ENCODE measurements at places on chromosomes 4 and X. TPM values are rescaled to one million over a fixed set of nuclear protein-coding genes. Genes with fewer than 3 reads are reported as not detected.

AMBN gene
- total RNA-seq: not detected

NOX1 gene
- not detected for total RNA-seq

EXOC1L gene
- not detected for total RNA-seq

SYTL4 gene
- 8.3 TPM for total RNA-seq

GRCh38 chrX:129791961-129792570 is 12.3 kb downstream of the SASH3 start:
- no peak for DNase-seq
- H3K4me1 ChIP-seq: no peaks in the 10 kb centered on the region
- H3K27me3 ChIP-seq: no peaks in the 10 kb centered on the region
- H3K36me3 ChIP-seq: no peaks in the 10 kb centered on the region
- no peak overlapping the region for H3K27ac ChIP-seq
- H3K4me3 ChIP-seq: no peak overlapping the region

GRCh38 chr4:8391972-8392371 is 48.6 kb downstream of the ACOX3 start:
- no peaks in the 10 kb centered on the region for H3K36me3 ChIP-seq
- peaks cover 33% of the 10 kb centered on the region for H3K4me1 ChIP-seq
- H3K4me3 ChIP-seq: no peak overlapping the region
- H3K27me3 ChIP-seq: no peaks in the 10 kb centered on the region
- H3K27ac ChIP-seq: no peak overlapping the region

DNA sequence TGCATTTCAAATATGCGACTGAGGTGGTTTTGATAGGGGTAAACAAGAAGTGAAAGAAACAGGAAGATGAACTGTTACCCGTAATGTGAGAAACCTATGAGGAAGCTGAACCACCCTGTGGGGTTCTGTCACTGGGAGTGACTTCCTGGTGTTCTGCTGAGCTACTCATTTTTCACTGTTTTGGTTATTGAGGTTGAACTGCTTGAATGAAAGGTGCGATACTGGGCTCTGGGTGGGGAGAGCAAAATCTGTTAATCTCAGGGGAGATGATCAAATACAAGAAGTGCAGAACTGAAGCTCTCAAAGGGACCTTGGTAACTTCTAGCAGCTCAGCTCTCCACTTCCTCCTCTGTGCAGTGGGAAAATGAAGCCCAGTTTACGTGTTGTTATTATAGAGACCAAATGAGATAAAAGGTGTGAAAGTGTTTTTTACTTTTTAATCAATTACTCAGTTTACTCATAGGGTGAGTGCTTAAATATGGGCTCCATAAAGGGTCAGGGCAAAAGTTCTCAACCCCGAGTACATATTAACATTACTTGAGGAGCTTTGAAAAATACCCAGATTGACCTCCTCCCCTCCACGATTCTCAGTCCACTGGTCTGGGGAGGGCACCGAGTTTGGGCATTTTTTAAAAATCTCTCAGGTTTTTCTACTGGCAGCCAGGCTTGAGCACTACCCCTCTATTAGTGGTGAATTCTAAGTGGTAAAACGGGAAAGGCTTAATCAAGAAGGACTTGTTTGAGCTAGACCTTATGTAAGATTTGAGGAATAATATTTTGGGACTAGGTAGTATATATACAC is 66.7 kb downstream of the COQ2 start:
- no peaks in the 10 kb centered on the region for H3K27me3 ChIP-seq
- no peaks in the 10 kb centered on the region for H3K36me3 ChIP-seq
- no peak overlapping the region for H3K27ac ChIP-seq
- H3K4me1 ChIP-seq: peaks cover 6% of the 10 kb centered on the region
- no peak overlapping the region for H3K4me3 ChIP-seq
- DNase-seq: peak; percentile 28

GRCh38 chr4:107131295-107131694 is 95.2 kb upstream of the DKK2 start:
- no peak for DNase-seq
- H3K27ac ChIP-seq: no peak overlapping the region
- no peaks in the 10 kb centered on the region for H3K36me3 ChIP-seq
- H3K27me3 ChIP-seq: no peaks in the 10 kb centered on the region

GRCh38 chrX:129665916-129666644 is 11.3 kb upstream of the APLN start:
- no peaks in the 10 kb centered on the region for H3K4me1 ChIP-seq
- no peak overlapping the region for H3K4me3 ChIP-seq
- H3K27me3 ChIP-seq: no peaks in the 10 kb centered on the region
- H3K27ac ChIP-seq: peak overlapping the region; percentile 57
- H3K36me3 ChIP-seq: no peaks in the 10 kb centered on the region

DNA sequence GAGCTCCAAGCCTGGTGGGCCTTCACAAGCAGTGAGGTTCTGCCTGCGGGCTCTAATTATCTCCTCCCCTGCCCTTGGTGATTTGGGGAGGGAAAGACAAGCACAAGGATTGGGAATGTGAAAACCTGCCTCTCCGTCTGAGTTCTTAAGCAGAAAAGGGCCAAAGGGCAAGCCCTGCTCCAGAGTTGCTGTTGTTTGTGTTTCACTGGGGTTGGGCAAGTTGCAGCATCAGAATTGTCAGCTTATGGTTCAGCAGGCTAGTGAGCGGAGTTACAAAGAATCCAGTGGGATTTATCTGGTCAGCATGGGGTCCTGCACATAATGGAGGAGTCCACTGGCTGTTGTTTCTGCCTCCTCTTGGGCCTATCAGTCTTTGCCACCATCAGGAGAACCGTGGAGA is 60.5 kb downstream of the NHS start:
- no peak overlapping the region for H3K27ac ChIP-seq
- no peaks in the 10 kb centered on the region for H3K36me3 ChIP-seq
- no peak for DNase-seq
- H3K27me3 ChIP-seq: peaks cover 4% of the 10 kb centered on the region

GRCh38 chr4:174358829-174359228 is 75.1 kb downstream of the CEP44 start:
- H3K4me3 ChIP-seq: no peak overlapping the region
- no peak overlapping the region for H3K27ac ChIP-seq
- H3K36me3 ChIP-seq: no peaks in the 10 kb centered on the region

GRCh38 chr4:71441186-71442169 is 102.7 kb downstream of the SLC4A4 start:
- no peak for DNase-seq
- H3K36me3 ChIP-seq: no peaks in the 10 kb centered on the region
- H3K27ac ChIP-seq: no peak overlapping the region
- no peak overlapping the region for H3K4me3 ChIP-seq
- H3K4me1 ChIP-seq: no peaks in the 10 kb centered on the region
- H3K27me3 ChIP-seq: no peaks in the 10 kb centered on the region

GRCh38 chr4:181956512-181956911 is 286.7 kb upstream of the TENM3 start:
- peaks cover 38% of the 10 kb centered on the region for H3K4me1 ChIP-seq
- no peak overlapping the region for H3K27ac ChIP-seq
- H3K27me3 ChIP-seq: no peaks in the 10 kb centered on the region
- H3K36me3 ChIP-seq: no peaks in the 10 kb centered on the region

- H3K27ac ChIP-seq: no peak overlapping the region
- no peaks in the 10 kb centered on the region for H3K36me3 ChIP-seq
- no peak for DNase-seq
- H3K4me1 ChIP-seq: no peaks in the 10 kb centered on the region
- H3K27me3 ChIP-seq: no peaks in the 10 kb centered on the region
- H3K4me3 ChIP-seq: no peak overlapping the region
Measured at GRCh38 chr4:93346840-93347239, 481.7 kb upstream of the ATOH1 start.

GRCh38 chr4:138599965-138600364 is 357.8 kb upstream of the SLC7A11 start:
- H3K36me3 ChIP-seq: no peaks in the 10 kb centered on the region
- no peak overlapping the region for H3K27ac ChIP-seq
- DNase-seq: no peak
- no peak overlapping the region for H3K4me3 ChIP-seq
- no peaks in the 10 kb centered on the region for H3K27me3 ChIP-seq
- H3K4me1 ChIP-seq: no peaks in the 10 kb centered on the region

DNA sequence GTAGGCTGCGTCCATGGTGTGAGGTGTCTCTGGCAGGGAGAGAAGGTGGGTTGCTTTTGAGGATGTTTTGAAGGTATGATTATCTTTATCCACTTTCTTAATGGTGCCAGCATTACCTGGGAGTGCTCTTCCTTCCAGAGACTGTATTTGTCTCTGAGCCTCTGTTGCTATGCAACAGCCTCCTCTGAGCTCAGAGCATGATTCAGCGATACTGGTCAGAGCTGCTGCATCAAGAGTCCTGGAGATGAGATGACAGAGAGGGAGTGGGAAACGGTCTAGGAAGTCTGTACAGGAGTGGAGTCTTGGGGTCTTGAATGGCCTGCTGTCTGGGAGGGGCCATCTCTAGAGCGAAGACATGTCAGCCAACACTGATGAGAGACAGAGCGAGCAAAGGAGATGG is 104.4 kb upstream of the RAB40AL start:
- peaks cover 9% of the 10 kb centered on the region for H3K27me3 ChIP-seq
- H3K27ac ChIP-seq: no peak overlapping the region
- DNase-seq: no peak
- no peaks in the 10 kb centered on the region for H3K36me3 ChIP-seq
- H3K4me1 ChIP-seq: no peaks in the 10 kb centered on the region
- no peak overlapping the region for H3K4me3 ChIP-seq

GRCh38 chrX:43974100-43974475 is 898 bp upstream of the NDP start:
- peaks cover 39% of the 10 kb centered on the region for H3K27me3 ChIP-seq
- no peak for DNase-seq
- no peak overlapping the region for H3K4me3 ChIP-seq
- no peak overlapping the region for H3K27ac ChIP-seq

DNA sequence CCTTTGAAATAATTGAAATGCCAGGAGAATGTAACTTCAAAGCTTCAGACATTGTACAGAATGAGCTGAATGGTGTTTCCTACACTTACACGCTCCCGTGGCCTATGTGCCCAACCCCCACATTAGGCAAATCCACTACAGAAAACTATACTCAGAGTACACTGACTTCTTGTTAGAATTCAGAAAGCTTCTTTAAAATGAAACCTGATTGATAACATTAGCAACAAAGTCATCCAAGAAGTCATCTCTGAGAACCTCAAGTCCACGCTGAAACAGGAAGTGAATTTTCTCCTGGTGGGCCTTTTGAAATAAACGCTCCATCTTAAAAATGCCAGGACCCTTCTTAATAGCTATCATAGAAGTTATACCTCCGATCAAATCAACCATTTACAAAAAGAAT is 136.3 kb downstream of the TSPAN5 start:
- no peaks in the 10 kb centered on the region for H3K4me1 ChIP-seq
- no peak for DNase-seq
- H3K27ac ChIP-seq: no peak overlapping the region
- no peaks in the 10 kb centered on the region for H3K36me3 ChIP-seq
- no peak overlapping the region for H3K4me3 ChIP-seq
- no peaks in the 10 kb centered on the region for H3K27me3 ChIP-seq

DNA sequence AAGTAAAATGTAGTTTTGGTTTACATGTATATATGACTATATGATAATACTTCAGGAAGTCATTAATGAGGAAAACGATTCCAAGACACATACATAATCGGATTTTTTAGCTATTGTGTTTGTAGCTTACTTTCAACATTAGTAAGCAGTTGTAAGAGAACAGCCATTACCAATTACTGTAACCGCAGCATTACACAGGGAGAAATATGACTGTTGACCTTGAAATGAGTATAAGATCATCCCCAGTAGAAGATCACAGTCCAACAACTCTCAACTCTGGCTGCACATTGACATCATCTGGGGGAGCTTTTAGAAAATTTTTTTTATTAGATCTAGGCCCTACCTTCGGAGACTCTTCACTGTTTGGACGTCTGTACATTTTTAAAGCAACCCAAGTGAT is 762.0 kb upstream of the MAGEB2 start:
- H3K4me3 ChIP-seq: no peak overlapping the region
- no peaks in the 10 kb centered on the region for H3K4me1 ChIP-seq
- H3K36me3 ChIP-seq: no peaks in the 10 kb centered on the region
- no peak for DNase-seq

GRCh38 chr4:186061921-186062320 is 7.0 kb upstream of the TLR3 start:
- no peaks in the 10 kb centered on the region for H3K27me3 ChIP-seq
- DNase-seq: no peak
- H3K36me3 ChIP-seq: no peaks in the 10 kb centered on the region
- H3K4me1 ChIP-seq: no peaks in the 10 kb centered on the region

DNA sequence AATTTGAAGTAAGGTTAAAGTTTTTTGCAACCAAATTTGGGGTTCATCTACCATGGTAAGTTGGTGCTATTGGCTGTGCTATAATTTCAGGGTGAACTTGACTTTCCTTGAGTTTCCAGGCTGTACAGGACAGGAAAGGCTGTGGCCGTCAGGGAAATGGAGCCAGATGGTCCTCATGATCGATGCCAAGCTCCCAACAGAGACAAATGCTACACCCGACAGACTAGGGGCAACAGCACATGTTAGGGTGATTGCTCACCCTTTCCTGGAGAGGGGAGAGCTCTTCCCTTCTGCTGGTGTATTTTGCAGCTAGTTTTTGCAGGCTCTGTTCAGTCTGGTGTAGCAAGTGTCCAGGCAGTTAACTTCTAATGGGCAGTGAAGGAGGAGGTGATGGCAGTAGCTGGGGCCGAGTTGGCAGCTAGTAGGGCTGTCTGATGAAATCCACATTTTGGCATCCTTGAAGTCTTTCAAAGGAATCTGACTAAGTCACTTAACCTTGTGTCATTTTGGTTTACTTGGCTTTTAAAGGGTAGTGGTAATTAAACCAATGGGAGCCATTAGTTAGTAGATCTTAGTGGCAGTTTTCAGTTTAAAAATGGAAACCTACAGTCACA is 47.8 kb downstream of the GAB1 start:
- H3K4me1 ChIP-seq: peaks cover 53% of the 10 kb centered on the region
- H3K27me3 ChIP-seq: no peaks in the 10 kb centered on the region
- H3K36me3 ChIP-seq: no peaks in the 10 kb centered on the region
- DNase-seq: no peak
- H3K4me3 ChIP-seq: no peak overlapping the region

DNA sequence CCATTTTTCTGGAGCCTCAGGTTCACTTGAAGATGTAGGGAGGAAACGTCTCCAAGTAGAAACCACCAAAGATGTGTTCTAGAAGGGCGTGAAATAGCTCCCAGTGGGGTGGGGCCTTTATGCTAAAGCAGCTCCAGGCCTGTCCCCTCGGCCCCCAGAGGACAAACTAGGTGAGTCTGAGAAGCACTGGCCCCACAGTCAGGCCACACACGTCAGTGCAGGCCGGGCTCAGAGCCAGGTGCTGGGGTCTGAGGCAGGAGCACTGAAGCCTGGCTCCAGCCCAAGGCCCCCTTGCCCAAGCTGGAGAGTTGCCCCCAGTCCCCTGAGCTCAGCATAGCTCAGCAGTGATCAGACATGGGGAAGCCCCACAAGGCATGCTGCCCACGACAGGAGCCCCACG is 95.4 kb upstream of the PSAPL1 start:
- H3K4me3 ChIP-seq: no peak overlapping the region
- H3K4me1 ChIP-seq: no peaks in the 10 kb centered on the region
- DNase-seq: no peak
- no peak overlapping the region for H3K27ac ChIP-seq

DNA sequence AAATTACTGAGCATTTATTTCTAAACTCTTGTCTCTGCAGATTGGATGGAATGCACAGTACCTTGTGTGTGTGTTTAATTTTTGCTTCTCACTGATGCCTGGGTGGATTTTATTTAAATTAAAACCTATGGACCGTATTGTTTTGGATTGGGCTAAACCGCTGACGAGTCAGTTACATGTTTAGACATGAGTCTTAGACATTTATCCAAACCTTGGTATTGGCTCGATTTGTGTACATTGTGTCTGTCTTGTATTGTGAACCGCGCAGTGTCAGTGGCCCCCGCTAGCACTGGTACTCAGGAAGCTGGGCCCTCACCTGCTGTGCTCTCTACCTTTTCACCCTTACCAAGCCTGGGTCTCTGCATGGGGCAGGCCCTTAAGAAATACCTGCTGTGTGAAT is 40.8 kb upstream of the TADA2B start:
- peak; percentile 24 for DNase-seq
- no peak overlapping the region for H3K4me3 ChIP-seq
- peaks cover 84% of the 10 kb centered on the region for H3K36me3 ChIP-seq
- H3K27ac ChIP-seq: no peak overlapping the region
- H3K27me3 ChIP-seq: no peaks in the 10 kb centered on the region

Measured in adrenal gland (tissue), 19 donors.